ENCODE measurements at places on chromosomes 7 and 10.

GRCh38 chr10:110368556-110368955 lies 63.8 kb upstream of the SMNDC1 start:
- no peak for DNase-seq

DNA sequence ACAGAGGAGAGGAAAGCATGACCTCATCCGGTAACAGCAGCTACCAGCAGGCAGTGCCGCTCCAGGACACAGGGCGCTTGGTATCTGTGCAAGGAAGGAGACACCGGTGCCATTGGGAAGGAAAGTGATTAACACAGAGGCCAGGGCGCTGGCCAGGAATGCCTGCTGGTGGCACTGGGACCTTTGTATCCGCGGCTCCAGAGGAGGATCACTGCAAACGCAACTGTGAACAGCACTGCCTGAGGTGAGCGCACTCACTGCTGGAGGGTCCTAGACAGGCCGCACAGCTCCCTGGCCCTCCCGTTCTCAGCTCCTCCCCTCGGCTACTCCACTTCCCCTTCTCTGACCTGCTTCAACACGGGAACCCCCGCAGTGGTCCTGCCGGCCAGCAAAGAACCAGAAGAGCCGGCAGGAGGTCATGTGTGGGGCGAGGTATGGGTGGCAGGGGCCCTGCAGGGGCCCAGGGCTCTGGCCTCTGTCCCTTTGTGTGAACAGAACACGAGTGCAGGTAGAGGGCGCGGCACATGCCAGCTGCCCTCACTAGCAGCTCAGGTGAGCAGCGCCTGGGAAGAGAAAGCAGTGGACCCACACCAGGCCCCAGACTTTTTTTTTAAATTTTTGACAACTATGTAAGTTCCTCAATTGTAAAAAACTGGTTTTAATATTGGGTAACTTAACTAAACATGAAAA lies 107.6 kb downstream of the VIPR2 start:
- no peak for DNase-seq

DNA sequence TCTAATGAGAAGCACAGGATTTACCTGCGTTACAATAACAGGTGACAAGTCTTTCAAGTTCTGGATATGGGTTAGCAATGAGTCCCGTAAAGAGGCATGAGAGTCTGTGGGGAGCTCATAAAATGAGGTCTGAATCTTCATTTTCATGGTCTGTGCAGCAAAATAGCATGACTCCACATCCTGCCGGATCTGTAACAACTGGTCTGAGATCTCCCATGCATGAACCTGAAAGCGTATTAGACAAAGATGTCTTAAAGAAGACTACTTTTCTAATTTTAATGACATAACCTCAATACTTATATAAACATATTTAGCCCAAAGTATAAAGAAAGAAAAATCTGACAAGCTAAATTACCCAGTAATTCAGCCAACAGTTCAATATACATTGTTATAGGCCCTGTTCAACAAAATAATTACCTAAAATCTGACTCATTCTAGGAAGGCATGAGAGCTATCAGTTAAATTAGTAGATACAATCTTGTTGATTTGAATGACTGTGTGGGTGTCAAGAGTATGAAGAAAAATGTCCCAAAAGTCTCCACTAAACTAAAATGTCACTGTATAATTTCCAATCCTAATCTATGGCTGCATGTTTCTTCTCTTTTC lies 36.9 kb downstream of the TNPO3 start:
- no peak for DNase-seq

DNA sequence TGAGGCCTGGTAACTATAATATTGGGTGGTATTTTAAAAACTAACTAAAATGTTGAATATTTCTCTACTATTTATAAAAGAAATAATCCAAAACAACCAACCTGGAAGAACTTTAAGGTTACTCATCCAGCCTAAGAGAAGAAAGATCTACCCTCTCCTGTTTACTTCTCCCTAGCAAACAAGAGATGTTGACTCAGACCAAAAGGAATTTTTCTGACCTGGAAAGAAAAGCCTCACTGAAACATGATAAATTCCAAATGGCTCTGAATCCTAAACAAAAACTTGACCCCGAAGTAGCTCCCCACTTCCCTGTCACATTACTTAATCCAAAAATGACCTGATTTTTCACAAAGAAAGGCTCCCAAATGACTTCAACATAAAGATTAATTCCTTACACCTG lies 101.2 kb downstream of the PARD3 start:
- DNase-seq = no peak

- DNase-seq = no peak
Measured at GRCh38 chr7:135980012-135980551, 2.9 kb upstream of the MTPN start.

DNA sequence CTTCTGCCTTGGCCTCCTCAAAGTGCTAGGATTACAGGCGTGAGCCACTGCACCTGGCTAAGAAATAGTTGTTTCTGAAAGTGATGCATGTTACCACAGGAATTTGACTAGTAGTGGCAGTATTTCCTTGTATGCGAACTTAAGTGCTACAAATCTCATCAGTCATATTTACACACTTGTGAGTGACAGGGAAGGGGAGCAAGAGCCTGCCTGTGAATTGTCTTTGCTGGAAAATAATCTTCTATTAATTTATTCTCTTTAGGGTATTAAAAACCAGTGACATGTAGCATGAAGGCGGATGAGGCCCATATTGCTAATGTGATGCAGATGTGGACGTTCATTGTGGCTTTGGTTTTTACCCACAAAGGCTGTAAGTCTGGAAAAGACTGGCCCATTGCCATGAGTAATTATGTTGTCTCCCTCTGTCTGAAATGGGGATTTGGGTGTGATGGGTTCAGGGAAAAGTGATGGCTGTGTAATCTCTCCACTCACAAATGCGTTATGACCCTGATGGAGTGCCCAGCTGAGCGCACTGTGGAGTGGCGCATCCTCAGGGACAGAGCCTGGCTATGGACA lies 97.6 kb downstream of the CCNY start:
- no peak for DNase-seq

GRCh38 chr7:16795624-16796023 lies 9.2 kb downstream of the AGR2 start:
- DNase-seq = peak; percentile 70

DNA sequence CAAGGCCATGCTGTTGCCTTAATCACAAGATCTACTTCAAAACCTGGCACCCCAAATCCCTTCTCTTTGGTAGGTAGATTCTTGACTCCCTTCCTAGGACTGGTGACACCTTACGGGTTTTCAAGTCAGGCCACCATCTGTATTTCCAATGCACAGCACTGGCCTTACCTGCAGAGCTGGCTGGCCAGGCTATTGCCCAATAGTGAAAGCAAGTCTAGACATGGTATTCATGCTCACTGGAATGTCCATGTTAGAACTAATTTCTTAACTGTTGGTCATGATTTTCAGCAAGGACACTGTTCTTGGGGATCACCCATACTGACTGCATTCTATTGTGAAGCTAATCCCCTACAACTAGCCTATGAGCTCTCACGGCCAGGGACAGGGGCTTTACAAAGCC lies 313.1 kb upstream of the RNF32 start:
- DNase-seq = no peak

GRCh38 chr10:60410970-60411369 lies 21.3 kb upstream of the ANK3 start:
- no peak for DNase-seq

DNA sequence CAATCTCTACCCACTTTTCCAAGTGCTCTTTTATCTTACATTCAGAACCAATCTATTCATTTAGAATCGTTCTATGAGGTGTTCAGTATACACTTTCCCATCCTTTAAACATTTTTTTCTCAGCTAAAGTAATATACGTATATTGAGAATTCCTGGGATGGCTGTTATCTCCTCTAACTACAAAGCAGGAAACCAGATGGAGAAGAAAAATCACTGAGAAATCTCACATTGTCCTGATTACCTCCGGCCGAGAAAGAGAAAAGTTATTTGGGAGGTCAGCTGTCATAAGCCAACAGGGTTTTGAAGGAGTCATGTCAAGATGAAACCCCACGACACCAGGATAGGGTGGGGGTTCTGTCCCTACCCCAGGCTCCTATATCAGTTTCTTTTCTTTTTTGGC lies 99.2 kb upstream of the KDM7A start:
- no peak for DNase-seq

- no peak for DNase-seq
Measured at GRCh38 chr10:49364051-49364450, 31.8 kb downstream of the DRGX start.

DNA sequence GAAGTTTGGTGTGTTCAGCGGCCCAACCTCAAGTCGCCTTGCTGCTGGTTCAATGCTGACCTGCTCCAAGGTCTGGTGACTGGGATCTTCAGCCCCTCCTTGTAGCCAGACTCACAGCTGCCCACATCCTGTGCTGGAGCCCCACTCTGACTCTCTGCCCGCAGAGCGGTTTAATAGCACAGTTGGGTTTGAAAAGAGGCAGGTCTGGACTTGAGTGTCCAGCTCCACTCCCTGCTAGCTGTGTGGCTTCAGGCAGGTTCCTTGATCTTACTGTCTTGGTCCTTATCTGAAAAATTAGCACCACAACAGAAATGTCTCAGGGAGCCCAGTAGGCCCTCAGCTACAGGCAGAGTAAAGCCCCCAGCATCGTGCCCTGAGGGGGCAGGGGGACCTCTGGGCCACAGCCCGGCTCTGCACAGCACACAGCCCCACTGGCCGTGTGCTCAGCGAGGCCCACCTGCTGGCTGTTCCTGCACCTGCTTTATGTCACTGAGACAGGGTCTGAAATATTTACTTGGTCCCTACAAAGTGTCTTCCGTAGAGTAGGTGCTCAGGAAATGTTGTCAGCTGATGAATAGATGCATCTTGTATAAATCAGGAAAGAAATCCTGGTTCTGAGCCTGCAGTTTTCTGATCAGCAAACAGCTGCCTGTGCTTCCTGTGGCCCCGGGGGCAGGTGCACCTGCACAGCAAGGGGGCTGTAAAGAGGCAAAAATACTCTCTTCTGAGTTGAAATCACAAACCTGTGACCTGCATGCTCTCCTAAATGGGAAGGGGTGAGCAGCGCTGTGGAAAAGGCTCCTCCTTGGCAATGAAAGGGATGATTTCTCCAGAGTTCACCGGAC lies 155.5 kb downstream of the SVIL start:
- DNase-seq = peak; percentile 5

DNA sequence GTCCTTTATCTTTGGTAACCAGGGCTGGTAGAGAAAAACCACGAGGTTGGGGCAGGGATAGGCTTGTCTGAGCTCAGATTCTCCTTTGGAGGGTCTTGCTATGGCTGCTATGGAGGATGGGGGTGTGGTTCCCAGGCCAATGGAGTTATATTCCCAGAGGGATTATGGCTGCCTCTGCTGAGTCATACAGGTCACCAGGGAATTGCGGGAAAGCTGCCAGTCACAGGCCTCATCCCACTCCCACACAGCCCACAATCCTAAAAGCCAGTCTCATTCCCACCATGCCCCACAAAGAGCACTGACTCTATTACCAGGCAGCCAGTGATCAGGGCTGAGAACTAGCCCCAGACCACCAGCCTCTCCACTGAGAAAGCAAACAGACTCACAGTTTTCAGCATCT lies 316.6 kb upstream of the TMEM229A start:
- DNase-seq = no peak

- no peak for DNase-seq
Measured at GRCh38 chr7:113454597-113455169, 336.3 kb upstream of the SMIM30 start.

GRCh38 chr7:26567266-26567665 lies 275.6 kb downstream of the SNX10 start:
- no peak for DNase-seq

GRCh38 chr7:50962281-50962883 lies 179.7 kb upstream of the GRB10 start:
- DNase-seq = no peak

DNA sequence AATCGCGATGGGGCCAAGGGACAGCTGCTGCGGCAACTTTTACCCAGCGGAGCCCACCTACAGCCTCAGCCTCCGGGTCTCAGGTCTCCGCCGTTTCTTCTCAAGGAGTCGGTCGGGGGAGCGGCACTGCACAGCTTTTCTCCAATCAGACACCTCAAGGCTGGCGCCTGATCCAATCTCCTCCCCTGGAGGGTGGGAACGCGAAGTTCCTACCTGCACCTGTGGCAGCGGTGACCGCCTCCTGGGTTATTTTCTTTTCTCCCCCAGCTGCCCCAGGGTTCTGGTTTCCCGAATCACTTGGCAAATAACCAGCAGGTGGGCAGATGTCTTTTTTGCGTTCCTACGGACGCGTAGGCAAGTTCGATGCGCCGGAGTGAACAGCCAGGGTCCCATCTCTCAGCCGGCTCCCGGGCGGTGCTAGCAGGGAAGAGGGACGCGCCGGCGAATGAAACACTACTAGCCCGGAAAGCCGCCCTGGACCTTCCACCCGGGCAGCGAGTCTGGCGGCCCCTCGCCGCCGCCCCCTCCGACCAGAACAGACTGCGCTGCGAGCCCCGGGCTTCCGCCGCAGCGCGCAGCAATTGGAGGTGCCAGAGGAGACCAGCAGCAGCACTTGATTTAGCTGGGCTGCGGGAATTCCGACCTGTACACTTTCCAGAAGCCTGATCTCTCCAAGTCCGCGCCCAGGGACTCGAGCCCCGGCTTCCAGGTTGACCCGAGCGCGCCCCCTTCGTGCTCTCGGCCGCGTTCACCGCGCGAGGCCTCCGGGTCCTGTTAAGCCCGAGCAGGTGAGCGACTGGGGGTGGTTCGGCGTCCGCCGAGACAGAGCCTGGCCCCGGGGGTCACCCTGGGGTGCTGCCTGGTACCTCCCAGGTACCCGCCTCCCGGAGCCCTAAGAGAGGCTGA lies at the start of gene PRR15:
Gene PRR15 (plus strand): TSS at position 246 of the 906 bp plus-strand sequence. CDS start 2,495 bp downstream, outside the sequence.
- DNase-seq = no peak

DNA sequence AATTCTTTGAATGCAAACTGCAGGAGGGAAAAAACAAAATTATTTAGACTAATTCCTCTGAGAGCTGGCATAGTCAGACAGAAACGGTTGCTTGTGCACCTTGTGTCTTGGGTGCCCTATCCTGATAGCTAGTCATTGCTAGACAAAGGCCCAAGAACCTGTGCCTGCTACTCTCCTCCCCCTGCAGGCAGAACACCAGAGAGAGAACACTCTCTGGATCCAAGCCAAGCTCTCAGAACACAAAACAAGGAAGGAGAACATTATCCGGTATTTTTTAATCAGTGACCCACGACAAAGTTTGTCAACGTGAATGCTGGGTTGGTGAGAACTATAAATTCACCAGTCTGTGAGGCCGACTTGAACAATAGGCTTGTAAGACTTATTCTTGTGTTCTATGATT lies 18.8 kb upstream of the PPP1R9A start:
- no peak for DNase-seq

DNA sequence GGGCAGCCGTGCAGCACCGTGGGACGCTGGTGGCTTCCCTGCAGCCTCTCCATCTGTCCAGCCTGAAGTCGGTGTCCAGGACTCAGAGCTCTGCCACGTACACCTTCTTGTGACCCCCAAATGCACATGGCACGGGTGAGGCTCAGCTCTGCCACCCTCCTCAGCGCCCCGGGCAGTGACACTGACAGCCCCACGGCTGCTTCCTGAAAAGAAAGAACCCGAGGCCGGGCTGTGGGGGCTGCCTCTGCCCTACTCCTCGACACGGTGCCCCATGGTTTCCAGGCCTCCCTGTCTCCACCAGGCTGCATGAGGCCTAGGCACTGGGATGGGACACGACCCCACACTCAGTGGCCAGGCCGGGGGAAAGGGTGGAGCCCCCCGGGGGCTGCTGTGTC lies 13.7 kb downstream of the ADGRA1 start:
- no peak for DNase-seq

GRCh38 chr10:48470893-48471805 lies 133.7 kb downstream of the ARHGAP22 start:
- DNase-seq = no peak

- DNase-seq = no peak
Measured at GRCh38 chr10:49384268-49384953, 11.5 kb downstream of the DRGX start.

All from NCI-H1417 treated with DMSO at 0.1 percent for 48 hours (cell line).